ENCODE measurements at places on chromosomes 16 and 17.

- no peak for DNase-seq
Measured at GRCh38 chr16:81688182-81688581, 90.9 kb upstream of the PLCG2 start.

DNA sequence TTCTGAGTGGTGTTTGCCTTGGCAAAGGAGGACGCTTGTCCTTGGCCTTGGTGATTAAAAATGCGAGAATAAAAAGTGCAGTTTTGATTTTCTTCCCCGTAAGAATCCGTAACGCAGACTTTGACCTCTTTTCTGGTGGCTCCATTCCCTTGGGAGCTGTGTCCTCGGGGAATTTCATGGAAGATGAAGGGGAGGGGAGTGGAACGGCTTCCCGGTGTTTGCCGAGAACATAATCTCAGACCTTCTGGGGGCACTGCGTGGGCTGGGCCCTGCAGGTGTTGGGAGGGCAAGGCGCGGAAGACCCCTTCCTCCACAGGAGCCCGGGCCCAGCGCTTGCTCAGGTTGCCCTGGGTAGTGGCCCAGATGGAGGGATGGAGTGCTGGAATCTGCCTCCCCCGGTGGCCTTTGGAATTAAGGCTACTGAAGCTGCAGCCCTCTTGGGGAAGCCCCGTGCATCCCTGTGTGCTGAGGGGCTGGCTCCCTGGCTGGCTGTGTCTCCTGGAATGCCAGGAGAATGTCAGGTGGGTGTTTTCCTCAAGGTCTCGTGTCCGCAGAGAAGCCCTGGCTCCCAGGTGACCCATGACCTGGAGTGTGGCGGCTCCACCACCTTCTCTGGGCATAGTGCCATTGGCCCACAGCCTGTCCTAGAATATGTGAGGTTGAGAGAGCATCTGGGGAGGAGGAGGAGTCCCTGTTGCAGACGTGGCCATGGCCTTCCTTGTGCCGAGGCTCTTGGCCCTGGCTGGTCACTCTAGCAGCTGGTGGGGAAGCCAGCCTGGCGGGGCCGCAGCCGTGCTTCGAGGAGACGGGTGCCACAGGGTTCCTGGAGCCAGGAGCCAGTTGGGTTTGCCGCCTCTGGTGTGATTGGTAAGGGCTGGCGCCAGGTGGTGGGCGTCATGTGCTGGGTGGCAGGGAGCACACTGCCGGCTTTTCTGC is 3.1 kb downstream of the BAIAP2 start:
- no peak for DNase-seq

GRCh38 chr17:43834106-43834505 is 1.2 kb upstream of the MPP3 start:
- no peak for DNase-seq

GRCh38 chr17:41433586-41433985 is 7.2 kb downstream of the KRT38 start:
- no peak for DNase-seq

GRCh38 chr17:5638596-5638995 is 54.3 kb upstream of the NLRP1 start:
- no peak for DNase-seq

- DNase-seq, result no peak
Measured at GRCh38 chr17:59287891-59288290, 43.6 kb upstream of the YPEL2 start.

DNA sequence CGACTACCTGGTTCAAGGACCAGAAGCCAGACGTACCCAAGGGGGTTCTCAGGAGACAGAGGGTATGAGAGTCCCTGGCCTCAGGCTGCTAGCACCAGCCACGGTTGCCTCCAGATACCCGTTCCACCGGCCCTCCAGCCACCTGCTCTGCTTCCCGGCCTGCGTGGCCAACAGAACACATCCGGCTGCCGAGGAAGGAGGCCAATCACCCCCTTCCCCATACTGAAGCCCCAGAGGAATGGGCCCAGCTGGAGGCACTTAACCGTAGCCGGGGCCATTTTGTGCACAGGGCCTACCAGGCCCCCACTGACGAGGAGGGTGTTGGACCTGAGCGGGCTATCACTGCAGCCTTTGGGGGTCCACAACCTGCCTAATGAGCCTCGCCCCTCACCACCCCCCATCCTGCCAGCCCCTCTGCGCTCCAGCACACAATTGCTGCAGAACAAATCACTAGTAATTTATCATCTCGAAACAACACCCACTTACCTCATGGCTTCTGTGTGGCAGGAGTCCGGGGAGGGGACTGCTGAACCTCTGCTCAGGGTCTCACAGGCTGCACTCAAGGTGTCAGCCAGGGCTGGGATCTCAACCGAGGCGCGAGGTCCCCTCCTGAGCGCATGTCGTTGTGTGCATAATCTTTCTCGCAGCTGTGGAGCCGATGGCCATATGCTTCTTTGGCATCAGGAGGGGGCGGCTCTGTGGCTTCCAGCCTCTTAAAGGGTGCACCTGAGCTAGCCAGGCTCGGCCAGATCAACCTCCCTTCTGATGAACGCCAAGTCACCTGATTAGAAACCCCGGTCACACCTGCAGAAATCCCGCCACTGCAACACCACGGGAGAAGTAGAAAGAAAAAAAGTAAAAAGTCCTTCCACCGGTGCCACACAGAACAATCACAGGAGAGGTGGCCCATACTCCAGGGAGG is 10.1 kb upstream of the KREMEN2 start:
- peak; percentile 68 for DNase-seq

GRCh38 chr17:45298546-45299285 is 18.1 kb downstream of the MAP3K14 start:
- DNase-seq, result no peak

GRCh38 chr16:29656688-29657523 is 6.1 kb upstream of the SPN start:
- no peak for DNase-seq

GRCh38 chr17:2061441-2061958 is 6.6 kb downstream of the HIC1 start:
- no peak for DNase-seq

DNA sequence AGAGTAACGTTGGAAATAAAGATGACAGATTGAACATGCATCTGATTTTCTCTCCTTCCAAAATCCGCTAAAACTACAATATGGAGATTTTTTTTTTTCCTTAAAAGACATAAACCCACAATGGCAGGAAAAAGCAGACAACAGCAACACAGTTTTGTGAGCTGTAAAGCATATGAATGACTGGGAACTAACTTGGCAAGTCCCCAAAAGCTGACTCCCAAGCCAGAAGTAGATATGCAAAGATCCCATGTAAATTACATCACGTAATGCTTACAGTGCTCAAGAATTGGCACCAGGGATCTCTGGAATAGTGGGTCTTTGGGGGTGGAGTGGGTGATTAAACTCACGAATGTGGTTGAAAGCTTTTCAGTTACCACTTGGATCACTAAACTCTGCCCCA is 106.6 kb downstream of the ELAC2 start:
- no peak for DNase-seq

DNA sequence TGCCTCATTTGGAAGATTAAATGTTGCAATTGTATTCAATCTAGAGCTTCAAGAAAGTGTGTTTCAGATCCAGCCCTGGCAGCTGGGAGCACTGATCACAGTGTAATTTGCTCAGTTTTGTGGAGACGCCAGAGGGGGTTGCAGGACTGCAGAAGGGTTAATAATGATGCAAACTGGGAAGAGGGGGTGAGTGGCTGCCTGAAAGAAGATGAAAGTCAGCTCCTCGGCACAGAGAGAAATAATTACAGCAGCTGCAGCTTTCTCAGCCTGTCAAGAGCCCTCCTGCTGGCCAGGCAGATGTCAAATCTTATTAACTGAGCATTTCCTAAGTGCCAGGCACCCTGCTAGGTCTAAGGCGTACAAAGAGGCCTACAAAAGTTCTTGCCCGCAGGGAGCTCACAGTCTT is 97.7 kb downstream of the ZNF18 start:
- DNase-seq, result no peak

DNA sequence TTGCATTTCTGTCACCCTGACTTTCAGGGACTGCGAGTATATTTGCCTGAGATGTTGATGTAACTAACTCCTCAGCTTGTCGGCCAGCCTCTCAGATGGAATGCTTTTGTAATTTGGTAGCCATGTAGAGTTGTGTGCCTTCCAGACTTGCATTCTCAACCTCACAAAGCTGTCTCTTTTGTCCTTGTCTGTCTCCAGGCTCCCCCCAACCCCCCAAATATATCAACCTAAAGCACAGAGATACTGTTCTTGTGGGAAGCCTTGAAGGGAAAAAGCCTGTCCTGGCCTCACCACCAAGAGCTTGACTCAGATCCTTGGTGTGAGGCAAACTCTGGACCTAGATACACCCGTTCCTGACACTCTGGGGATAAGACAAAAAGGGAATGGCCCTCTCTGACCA is 18.4 kb downstream of the SAP30BP start:
- DNase-seq, result no peak

DNA sequence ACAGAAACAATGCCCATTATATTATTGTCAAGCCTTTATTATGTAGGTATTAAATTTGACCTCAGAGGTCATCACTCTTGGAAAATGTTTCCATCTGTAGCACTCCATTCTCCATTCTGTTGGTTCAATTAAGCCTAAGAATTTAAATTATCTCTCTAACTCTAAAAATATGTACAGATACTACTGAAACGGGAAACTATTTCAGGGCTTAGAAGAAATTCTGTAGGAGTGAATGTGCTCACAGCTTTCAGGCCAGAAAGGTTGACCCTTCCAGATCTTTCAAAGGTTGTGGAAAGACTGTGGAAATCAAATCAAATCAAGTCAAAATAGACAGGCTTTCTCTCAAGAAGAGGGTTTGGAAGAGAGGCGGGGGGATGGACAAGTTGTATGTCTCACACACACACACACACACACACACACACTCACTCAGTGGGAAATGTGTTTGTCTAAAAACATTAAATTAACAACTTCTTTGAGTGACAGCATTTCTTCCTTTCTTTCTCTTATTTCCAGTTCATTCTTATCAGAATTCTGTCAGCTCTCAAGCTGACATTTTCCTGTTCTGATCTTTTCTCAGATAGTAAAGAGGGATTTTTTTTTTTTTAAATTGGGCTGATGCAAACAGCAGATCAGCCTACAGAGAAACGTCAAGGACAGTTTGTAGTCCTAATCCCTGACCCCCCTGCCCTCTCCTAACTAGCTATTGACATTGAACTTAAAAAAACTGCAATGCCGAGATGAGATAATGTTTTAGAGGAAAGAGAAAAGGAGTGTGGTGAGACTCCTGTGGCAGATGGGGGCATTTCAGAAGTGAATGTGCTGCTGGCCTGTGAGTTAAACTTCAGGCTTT is 139.0 kb upstream of the ZFHX3 start:
- no peak for DNase-seq

DNA sequence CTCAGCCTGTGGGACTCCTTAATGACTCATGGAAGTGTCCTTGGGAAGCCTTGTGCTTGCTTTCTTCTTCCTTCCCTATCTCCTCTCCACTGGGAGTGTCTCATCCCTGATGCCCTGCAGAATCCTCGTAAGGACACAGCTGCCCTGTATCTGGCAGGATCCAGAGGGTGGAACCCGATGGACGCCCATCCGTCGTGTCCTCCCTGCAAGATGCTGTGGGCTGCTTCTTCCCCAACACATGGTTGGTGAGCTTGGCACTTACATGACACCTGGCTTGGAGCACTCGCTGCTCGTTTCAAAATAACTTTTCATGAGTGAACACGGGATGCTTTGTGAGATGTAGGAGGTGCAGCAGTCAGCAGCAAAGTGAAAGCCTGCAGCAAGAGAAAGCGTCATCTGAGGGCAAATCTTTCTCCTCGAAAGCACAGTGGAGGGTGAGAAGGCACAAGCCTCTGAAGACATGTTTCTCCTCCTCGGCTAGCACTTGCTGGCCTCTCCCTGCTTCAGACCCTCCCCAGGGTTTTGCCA is 3.3 kb downstream of the CCL15 start:
- no peak for DNase-seq

DNA sequence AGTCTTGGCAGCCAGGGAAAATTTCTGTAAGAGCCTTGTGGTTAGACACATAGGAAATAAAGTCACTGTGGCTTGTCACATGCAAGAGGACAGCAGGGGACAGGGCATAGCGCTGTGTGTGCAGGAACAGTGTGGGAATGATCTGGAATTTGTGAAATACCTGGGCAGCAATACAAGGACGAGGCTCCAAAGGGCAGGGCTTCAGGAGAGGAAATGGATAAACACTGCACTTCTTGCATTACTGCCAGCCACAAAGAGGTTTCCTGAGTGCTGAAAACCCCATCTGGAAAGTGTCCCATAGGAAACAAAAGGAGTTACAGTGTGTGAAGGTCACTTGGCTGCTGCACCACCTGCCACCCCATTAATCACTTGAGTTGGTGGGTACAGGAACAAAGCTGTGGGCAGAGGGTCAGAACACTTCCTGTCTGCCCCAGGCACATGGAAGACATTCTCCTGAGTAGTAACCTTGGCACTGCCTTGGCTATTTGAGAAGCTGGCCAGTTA is 12.1 kb upstream of the HP start:
- DNase-seq, result no peak

DNA sequence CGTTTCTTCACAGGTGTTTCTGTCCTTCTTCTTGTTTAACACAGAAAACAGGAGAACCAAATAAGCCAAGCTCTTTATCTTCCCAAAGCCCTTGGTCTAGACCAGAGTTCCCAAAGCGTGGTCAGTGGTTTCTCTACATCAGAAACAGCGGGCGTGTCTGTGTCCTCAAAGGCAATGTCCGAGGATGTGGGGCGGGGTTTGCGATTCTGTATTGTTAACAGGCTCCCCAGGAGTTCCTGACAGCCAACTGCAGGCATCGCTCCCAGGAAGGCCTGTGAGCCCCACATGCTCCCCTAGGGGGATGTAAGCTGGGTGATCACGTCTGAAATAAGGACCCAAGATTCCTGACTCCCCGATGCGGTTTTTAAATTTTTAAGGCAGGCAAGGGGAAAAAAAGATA is 28.4 kb upstream of the SLC25A19 start:
- no peak for DNase-seq

- DNase-seq, result no peak
Measured at GRCh38 chr16:54034684-54035083, 251.9 kb downstream of the IRX3 start.

DNA sequence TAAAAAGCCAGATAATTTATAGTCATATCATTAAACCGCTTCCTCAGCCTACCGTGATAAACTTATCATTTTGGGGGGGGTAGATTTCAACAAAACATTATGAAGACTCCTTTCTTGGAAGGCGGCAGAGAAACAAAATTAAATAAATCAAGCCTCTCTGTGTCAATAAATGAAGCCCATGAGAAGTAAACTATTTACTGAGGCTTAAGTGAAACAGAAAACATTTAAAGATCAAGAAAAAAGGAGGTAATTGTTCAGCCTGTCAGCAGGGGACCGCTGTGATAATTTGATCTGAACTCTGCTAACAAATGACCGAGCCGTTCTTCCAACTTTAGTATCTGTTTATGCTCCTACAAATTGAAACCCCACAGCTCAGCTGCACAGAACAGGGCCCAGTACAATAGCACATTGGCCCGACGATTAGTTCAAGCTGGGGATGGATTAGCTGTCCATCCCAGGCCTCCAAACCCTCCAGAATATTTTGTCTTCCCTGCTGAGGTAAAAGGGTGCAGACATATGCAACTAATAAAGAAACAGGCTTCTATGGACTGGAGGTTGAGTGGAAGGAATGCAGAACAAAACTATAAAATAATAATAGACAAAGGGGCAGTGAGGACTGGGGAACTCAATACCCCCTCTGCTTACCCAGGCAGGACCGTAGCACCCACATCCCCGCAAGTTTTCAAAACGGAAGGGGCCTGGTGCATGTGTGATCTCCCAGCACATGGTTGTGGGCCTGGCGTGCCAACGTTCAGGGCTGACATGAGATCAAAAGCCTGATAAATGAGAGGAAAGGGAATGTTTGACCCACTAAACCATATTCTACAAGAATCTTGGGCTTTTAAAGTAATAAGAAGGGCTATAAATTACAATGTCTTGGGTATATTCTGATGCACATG is 298.1 kb upstream of the IRX5 start:
- DNase-seq, result no peak

Measured in glutamatergic neuron (in vitro differentiated cells).